ENCODE measurements at places on chromosomes 2 and 18. TPM values are rescaled to one million over a fixed set of nuclear protein-coding genes. Genes with fewer than 3 reads are reported as not detected.

GRCh38 chr18:62357079-62357719 is 32.1 kb downstream of the TNFRSF11A start:
- DNase-seq = no peak

DNA sequence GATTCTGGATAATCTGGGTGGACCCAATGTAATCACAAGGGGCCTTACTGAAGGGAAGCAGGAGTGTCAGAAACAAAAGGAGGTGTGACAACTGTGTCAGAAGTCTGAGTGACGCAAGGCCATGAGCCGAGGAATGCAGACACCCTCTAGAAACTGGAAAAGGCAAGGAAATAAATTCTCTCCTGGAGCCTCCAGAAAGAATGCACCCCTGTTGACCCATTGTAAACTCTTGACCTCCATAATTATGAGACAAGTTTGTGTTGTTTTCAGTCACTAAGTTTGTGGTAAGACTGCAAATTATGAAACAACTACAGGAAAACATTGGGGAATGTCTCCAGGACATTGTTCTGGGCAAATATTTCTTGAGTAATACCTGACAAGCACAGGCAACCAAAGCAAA is 47.3 kb upstream of the B3GNT7 start:
- no peak for DNase-seq

GRCh38 chr2:235146871-235147565 is 195.2 kb downstream of the SH3BP4 start:
- DNase-seq = no peak

DNA sequence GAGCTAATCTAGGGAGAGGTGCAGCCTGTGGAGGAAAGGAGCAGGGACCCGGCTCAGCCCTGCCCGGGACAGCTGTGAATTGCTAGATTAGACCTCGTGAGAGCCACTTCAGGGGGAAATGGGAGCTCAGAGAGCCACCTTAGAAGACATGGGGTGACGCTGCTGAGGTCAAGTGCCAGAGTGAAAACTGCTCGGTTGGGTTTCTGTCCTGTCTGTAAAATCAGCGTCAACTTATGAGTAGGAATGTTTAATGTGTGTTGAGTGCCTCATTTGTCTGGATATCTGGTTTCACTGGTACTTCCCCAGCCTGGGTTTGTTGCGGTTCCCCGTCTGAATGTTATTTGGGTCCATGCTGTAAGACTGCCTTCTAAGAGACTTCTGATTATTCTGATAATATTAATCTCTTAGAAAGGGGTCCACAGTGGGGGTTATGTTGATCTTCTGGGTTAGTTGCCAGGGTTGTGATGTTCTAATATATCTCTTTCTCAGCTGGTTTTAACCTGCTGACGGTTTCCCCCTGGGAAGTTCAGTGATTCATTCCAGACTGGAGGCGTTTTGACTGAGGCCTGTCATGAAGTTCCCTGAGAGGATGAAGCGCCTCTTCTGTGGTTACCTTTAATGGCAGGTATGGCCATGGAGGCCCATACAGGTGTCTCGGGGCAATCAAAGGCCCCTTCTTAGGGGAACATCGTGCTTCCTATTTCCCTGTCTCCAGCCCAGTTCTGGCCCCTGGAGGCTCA is 175.9 kb downstream of the SH3RF3 start:
- no peak for DNase-seq

The INHBB gene
- total RNA-seq = 0.70 TPM
